ENCODE measurements at places on chromosomes 7 and 10. TPM values are rescaled to one million over a fixed set of nuclear protein-coding genes. Genes with fewer than 3 reads are reported as not detected.

- DNase-seq: no peak
Observed at GRCh38 chr7:156985101-156985992, 25.1 kb downstream of the MNX1 start.

DNA sequence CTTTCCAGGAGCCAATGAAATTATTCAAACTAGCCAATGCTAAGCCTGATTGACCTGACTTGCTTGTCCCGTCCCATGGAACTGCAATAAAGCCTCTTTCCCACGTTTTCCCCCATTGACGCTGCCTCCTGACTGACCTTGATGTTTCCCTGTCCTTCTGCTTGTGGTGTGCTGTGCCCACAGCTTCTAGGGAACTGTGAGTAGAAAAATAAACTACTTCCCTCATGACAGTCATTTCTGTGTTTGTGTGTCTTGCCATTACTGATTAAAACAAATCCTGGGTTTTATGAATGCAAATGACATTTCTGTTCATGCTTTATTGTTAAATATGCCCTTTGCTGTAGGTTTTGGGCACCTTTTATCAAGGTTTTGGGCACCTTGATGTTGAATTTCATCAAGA is 91.3 kb upstream of the ABI1 start:
- no peak for DNase-seq

GRCh38 chr10:94066411-94066810 is 72.7 kb downstream of the PLCE1 start:
- no peak for DNase-seq

GRCh38 chr10:31000071-31000782 is 31.4 kb downstream of the ZNF438 start:
- no peak for DNase-seq

DNA sequence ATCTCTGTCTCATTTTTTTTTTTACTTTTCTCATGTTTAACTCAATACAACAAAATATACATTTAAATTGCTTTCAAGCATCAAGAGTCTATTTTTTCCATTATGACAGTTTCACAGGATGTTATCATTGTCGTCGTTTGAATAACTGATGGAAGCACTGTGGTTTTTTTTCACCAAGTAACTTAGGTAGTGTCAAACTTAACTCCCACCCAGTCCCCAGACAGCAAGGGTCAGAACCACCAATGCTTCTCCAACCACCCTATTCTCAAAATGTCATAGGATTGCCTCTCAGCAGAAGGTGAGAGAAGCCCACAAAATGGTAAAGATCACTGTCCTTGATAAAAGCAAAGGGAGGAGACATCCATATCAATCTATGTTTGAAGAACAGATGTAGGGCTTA is 339.4 kb downstream of the SFMBT2 start:
- DNase-seq: no peak

- DNase-seq: no peak
Observed at GRCh38 chr10:31242902-31243301, 76.1 kb upstream of the ZEB1 start.

DNA sequence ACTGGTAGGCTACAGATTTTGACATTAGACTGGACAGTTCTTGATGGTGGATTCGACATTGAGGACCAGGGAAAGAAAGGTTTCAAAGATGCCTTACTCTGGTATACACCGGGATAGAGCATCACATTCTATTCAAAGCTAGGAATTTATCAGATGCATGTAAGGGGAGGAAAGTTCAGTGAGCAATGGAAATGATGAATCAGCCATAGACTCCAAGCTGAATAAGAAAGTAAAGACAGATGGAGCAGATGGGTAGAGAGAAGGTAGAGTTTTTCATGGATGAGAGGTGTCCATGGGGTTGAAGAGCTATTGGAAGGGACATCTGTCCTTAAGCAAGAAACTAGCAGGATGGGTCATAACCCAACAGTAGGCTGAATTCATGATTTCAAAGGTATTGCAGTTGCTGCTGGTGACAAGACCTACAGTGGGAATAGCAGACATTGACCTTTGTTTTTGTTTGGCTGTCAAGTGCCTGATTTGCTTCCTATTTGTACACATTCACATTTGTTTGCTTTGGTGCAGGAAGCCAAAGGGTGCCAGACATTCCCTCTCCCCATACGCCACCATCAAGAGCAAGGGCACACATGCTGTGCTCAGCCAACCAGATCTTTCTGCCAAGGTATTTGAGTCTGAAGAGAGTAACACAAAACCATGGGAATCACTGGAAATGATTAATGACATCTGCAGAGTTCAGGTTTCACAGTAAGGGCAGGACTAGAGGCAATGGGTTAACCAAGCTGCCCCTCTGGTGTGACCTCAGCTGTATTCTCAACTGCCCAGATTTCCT is 8.6 kb upstream of the CACUL1 start:
- DNase-seq: no peak

GRCh38 chr7:83739527-83739926 is 90.6 kb upstream of the SEMA3E start:
- DNase-seq: no peak

GRCh38 chr10:1464881-1465417 is 272.4 kb downstream of the ADARB2 start:
- no peak for DNase-seq

GRCh38 chr10:1074052-1074747 is 18.0 kb downstream of the WDR37 start:
- DNase-seq: no peak

DNA sequence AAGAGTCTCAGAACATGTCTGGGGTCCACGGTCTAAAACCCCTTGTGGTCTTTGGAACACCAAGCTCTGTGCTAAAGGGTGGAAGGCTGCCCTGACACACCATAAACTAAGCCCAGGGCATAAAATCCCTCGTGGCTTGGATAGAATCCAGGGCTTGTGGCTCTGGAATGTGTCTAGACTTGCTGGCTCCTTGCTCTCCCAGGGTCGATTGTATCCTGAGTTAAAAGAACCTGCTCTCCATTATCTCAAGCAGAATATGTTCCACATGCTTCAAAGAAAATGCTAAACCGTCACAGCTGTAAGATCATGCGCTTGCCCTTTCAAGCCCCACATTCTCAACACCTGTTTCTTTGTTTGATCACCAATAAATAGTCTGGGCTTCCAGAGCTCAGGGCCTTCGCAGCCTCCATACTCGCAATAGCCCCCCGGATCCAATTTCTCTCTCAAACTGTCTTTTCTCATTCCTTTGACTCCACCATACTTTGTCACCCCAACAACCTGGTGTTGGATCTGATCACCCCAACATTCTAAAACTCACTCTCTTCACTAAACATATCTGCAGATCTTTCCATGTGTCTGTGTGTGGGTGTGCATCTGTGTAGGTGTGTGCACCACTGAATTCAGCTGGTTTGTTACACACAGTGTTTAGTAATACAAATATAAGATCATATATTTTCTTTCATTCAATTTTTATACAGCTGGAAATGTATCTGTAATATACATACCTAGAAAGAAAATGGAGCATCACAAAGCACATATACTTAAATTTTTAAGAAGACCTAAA is 238.5 kb downstream of the ZMYND11 start:
- peak; percentile 84 for DNase-seq

GRCh38 chr10:118458957-118459641 is 117.0 kb upstream of the FAM204A start:
- DNase-seq: no peak

DNA sequence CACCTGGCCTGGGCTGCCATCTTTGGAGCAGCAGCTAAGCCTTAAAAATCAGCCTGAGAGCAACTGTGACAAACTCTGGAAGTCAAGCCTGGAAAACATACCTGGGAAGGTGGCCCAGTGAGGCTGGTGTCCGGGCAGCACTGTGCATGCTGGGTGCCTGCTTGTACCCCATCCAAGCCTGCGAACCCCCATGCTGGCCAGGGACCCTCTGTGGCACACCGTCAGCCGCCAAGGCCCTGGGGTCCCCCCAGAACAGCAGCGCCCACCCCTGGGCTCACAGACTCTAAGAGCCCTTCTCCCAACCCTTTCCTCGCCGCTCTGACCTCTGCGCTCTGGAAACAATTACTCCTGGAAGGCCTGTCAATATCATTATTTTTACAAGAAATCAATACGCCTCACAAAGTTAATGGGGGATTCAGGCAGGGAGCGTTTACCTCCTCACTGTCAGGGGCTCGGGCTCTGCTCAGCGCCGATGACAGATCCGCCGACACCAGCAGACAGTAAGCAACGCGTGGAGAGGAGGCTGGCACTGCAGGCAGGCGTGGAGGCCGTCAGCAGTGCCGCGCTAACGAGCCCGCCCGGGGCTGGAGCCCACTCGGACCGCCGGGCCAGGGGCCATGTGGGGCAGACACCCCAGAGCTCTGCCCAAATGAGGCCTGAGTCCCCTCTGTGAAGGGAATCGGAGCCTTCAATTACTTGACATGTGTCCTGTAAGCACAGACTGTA is 54.4 kb downstream of the EBF3 start:
- no peak for DNase-seq

- DNase-seq: no peak
Observed at GRCh38 chr7:127890726-127891125, 140.5 kb downstream of the LRRC4 start.

GRCh38 chr7:146875981-146876380 is 759.4 kb downstream of the CNTNAP2 start:
- DNase-seq: no peak

GRCh38 chr7:29335188-29336083 is 140.9 kb downstream of the CHN2 start:
- no peak for DNase-seq

- DNase-seq: no peak
Observed at GRCh38 chr10:23376229-23376655, 31.6 kb upstream of the C10orf67 start.

- no peak for DNase-seq
Observed at GRCh38 chr7:106071999-106072714, 40.0 kb downstream of the SYPL1 start.

GRCh38 chr7:119900996-119901672 is 371.8 kb upstream of the KCND2 start:
- DNase-seq: no peak

GRCh38 chr7:30717181-30717580 is 34.8 kb upstream of the INMT start:
- DNase-seq: no peak

DNA sequence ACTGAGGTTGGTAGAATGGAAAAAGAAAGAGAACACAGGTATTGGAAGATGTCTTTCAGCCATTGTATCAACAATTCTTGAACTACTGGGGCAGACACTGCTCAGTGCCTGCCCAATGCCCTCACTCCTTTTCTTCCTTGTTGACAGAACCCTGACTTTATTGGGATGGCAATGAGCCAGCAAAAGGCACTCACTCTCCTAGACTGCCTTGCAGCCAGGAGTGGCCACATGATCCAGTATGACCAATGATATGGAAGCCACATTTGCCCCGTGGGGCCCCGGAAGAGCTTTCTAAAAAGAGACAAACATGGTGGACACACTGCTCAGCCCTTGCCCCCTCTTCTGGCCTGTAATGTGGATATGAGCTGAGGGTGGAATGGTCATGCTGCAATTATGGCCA is 88.6 kb upstream of the ZNF716 start:
- no peak for DNase-seq

- DNase-seq: no peak
Observed at GRCh38 chr10:110414548-110415309, 83.0 kb upstream of the DUSP5 start.

DNA sequence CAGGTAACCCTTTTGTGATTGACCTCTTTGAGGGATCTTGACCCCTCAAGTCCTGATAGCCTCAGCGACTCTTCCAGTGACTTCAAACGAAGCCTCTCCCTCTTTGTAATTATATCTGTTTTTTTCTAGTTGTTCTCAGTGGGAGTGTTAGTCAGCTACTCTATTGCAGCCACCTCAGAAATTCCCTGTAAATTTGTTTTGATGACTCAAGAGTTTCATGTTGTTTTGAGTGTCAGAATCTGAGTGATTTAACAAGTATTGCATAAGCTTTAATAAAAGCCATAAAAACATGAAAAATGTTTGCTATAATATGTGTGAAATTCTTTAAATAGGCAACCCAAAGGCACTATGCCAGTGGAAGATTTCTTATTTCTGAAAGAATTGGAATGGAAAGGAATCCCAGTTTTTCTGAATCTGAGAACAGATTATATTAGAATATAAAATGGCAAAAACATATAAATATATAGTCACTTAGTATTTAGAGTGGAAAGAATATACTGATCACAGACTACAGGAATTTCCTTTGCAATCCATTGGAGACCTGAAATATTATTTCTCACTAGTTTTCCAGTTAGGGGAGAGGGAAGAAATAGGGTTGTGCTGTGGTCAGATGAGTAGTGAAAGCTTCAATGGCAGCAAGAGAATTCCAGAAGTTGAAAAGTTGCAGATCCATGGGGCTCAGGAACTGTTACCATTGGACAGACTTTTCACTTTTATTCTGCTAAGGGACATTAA is 94.4 kb upstream of the SEMA3C start:
- DNase-seq: no peak

DNA sequence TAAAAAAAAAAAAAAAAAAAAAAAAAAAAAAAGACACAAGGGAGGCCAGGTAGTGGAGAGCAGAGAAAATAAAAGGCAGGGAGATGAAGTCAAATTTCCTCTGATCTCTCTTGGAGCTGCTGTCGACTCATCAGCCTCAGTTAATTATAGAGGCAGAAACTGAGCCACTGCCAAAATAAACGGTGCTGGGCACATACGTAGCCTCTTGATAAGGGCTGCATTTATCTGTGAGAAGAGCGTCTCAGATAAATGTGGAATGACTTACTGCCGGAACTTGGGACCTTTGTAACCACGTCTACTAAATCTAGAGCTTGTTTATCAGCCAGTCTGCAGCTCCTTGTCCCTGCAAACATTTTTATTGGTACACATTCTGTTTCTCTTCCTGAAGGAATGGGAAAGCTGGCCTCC is 162.3 kb downstream of the BAMBI start:
- no peak for DNase-seq

- peak; percentile 72 for DNase-seq
Observed at GRCh38 chr7:6271694-6272440, 557 bp downstream of the CYTH3 start.

DNA sequence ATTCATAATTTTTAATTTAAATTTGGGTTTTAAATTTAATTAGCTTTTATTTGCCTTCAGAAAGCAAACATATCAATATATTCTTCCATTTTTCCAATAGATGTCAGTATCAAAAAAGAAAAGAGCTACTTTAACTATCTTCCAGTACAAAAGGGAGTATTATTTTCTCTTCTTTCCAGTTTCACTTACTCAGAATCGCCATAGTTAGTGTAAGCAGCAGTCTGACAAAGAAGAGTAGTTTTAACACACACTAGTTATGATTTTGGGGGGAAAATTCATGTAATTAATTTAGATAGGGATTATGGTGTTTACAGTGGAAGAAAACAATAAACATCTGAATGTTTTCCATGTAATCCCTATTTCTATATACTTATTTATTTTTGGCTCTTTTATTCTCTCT is 272.6 kb upstream of the DGKB start:
- no peak for DNase-seq

GRCh38 chr10:71330789-71331404 is 11.8 kb downstream of the SLC29A3 start:
- DNase-seq: no peak

- no peak for DNase-seq
Observed at GRCh38 chr7:127609297-127609696, 8.6 kb downstream of the PAX4 start.

The FGFBP3 gene
- polyA plus RNA-seq: 0.60 TPM

The ZNF479 gene
- not detected for polyA plus RNA-seq

The SPDYE6 gene
- polyA plus RNA-seq: not detected

The MRPS33 gene
- 88.1 TPM for polyA plus RNA-seq

The KCNH2 gene
- polyA plus RNA-seq: 7.3 TPM

The GPR26 gene
- not detected for polyA plus RNA-seq

The C10orf105 gene
- not detected for polyA plus RNA-seq

The FZD1 gene
- 3.4 TPM for polyA plus RNA-seq

The CPN1 gene
- polyA plus RNA-seq: 0.60 TPM

The PDCD4 gene
- polyA plus RNA-seq: 236 TPM

The BAMBI gene
- 1.2 TPM for polyA plus RNA-seq

The HGF gene
- 2.7 TPM for polyA plus RNA-seq

The ANXA8L1 gene
- polyA plus RNA-seq: not detected

The PAPSS2 gene
- polyA plus RNA-seq: 88.9 TPM

The RELN gene
- 2.4 TPM for polyA plus RNA-seq

The TBX20 gene
- 0.04 TPM for polyA plus RNA-seq

The ATP5F1C gene
- polyA plus RNA-seq: 718 TPM

The H2AZ2 gene
- 140 TPM for polyA plus RNA-seq
